ENCODE measurements at places on chromosomes 2 and 18.

DNA sequence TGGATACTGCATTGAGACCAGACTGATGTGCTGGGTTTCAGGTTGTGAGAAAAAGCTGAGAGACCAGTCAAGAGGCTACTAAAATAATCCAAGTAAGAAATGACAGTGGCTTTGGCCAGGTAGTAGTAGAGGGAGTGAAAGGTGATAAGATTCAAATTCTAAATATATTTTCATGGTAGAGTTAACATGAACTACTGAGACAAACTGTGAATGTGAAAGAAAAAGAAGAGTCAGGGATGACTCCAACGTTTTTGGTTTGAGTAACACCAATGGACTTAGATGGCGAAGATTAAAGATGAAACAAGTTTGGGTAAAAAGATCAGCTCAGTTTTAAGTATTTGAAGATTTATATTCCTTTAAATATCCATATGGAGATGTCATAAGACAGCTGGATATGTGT lies 209.4 kb downstream of the ZEB2 start:
- no peak for DNase-seq

- no peak for DNase-seq
Measured at GRCh38 chr2:144372410-144373080, 147.4 kb downstream of the ZEB2 start.

DNA sequence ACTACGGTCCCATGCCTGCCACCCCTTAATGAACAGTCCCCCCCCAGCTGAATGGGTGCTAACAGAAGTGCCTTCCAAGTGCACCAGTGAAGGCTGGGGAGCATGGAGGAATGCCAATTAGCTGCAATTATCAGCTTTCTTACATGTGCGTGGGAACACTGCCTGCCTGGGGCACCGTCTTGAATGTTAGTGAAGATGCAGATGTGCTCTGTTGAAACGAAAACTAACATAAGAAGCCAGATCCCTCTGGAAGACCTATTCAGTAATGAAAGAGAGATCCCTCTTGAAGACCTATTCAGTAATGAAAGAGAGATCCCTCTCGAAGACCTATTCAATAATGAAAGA lies 154.5 kb downstream of the CLIP4 start:
- DNase-seq: no peak

DNA sequence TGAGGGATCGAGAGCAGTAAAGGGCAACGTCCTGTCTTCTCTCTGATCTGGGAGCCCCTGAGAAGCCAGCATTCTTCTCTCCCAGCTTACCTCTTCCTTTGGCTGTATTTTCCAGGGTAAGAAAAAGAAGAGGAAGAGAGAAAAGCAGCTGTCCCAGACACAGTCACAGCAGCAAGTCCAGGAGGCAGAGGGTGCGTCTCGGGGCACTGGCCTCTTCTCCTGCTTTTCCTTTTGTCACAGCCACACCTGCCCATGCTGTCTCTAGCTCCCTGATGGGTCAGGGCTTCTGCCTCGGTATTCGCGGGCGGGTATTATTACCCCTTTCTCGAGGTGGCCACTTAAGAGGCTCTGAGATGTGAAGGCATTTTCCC lies 20.3 kb downstream of the TGOLN2 start:
- DNase-seq: no peak

- no peak for DNase-seq
Measured at GRCh38 chr2:46568212-46569009, 89.0 kb downstream of the TMEM247 start.

- peak; percentile 44 for DNase-seq
Measured at GRCh38 chr2:43387092-43388062, 161.0 kb upstream of the ZFP36L2 start.

GRCh38 chr2:226772389-226773179 lies 27.0 kb downstream of the IRS1 start:
- DNase-seq: peak; percentile 64

- no peak for DNase-seq
Measured at GRCh38 chr18:58581265-58581664, 47.6 kb downstream of the ALPK2 start.

DNA sequence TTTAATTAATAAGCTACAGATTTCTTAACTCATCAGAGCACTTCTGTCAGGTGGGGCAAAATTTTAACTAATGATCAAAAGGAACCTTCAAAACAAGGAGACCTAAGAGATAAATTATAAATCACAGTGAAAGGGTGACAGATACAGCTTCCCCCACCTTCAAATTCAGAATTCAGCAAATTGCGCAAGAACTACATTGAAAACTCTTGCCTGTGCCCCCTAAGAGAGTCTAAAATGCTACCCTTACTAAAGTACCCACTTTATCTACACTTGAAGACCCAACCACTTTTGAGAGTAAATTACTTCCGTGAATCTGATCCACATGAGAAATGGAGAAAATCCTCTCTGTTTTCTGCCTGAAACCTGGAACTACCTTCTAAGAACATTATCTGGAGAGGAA lies 324.9 kb downstream of the PAX3 start:
- no peak for DNase-seq

- DNase-seq: no peak
Measured at GRCh38 chr2:235034265-235035118, 82.7 kb downstream of the SH3BP4 start.

GRCh38 chr2:235560345-235560744 lies 66.5 kb downstream of the AGAP1 start:
- DNase-seq: no peak

DNA sequence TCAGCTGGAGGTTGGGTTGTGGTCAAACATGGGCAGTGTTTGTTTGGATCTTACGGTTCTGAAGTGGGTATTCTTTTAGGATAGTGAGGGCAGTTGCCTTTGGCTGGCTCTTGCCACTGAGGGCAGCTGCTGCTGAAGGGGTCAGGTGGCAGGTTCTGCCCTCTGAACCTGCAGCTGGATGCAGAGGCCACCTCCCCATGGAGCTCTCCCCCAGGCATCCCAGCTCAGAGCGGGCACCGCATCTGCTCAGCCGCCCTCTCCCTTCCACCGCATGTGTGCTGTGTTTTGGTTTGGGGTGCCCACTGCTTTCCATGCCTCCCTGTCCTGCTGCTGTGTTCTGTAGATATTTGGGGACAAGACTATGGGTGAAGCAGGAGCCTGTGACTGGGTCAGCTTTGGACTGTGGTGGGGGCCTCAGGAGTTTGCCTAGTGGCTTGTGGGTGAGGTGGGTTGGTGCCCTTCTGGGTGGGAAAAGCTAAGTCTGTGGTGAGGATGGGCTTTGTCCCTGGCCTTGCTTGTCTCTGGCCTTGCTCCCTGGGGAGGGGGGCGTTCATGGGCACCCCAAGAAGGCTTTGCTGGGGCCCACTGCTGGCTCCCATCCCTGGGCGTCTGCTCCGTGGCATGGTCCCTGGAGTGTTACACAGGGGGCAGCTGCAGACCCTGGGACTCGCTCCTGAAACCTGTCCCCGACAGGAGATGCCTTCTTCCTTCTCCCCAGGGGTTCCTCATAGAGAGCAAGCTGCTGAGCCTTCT lies 28.5 kb downstream of the OTOF start:
- DNase-seq: no peak

GRCh38 chr2:65062843-65063825 lies 6.9 kb downstream of the CEP68 start:
- DNase-seq: peak; percentile 3

DNA sequence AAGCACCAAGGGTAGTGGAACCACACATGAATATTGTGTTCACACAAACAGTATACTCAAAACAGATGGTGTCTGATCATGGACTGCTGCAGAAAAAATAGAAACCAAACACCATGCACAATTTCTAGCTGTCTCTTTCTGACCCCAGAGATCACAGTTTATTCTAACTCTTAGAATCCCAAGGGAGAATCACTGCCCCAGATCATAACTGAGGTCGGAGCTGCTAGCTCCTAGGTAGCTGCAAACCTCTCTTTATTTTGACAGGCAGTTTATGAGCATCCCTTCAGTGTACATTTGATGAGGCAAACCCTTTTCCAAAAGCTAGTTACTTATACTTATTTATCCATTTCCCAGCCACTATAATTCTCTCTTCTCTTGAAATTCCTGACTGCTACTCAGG lies 439.1 kb upstream of the HNMT start:
- no peak for DNase-seq

GRCh38 chr2:148876595-148877402 lies 1.8 kb downstream of the KIF5C start:
- peak; percentile 72 for DNase-seq

GRCh38 chr2:73075477-73076373 lies 4.2 kb upstream of the SFXN5 start:
- peak; percentile 15 for DNase-seq

- DNase-seq: no peak
Measured at GRCh38 chr2:236549165-236549564, 20.5 kb upstream of the ACKR3 start.

- DNase-seq: no peak
Measured at GRCh38 chr2:157053876-157054275, 203.6 kb upstream of the GALNT5 start.

All from GM13976 (cell line).